ENCODE measurements at places on chromosomes 7 and 10.

GRCh38 chr7:85237721-85238120 is 50.9 kb upstream of the SEMA3D start:
- no peak for DNase-seq

- DNase-seq = no peak
Measured at GRCh38 chr10:69960606-69960987, 92.0 kb upstream of the MACROH2A2 start.

- DNase-seq = peak; percentile 42
Measured at GRCh38 chr10:111874576-111874975, 309.0 kb downstream of the GPAM start.

DNA sequence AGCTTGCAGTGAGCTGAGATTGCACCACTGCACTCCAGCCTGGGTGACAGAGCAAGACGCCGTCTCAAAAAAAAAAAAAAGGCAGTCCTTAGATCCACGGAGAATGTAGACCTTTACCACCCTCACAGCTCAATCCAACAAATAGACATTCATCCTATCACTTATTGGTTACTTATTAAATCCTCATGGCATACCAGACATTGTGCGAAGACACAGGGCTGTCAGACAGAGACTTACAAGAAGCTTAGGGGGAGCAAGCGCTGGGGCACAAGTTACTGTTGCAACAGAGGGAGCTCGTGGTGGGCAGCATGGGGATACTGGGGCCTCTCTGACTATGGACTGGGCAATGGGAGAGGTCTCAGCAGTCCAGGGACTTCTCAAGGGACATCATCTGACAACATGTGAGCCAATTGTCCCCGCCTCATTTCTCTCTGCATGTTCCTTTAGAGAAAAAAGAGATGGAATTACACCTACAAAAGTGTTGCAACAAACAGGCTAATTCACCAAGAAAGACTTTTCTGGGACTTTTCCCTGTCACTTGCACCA is 82.8 kb upstream of the TNS3 start:
- no peak for DNase-seq

DNA sequence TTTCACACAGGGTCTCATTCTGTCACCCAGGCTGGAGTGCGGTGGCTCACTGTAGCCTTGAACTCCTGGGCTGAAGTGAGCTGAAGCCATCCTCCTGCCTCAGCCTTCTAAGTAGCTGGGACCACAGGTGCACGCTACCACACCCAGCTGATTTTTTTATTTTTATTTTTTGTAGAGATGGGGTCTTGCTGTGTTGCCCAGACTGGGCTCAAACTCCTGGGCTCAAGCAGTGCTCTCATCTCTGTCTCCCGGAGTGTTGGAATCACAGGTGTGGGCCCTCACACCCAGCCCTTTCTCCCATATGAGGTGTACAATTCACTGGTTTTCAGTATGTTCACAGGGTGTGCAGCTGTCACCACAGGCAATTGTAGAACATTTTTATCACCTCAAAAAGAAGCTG is 5.2 kb downstream of the INPP5A start:
- DNase-seq = no peak

GRCh38 chr7:70307544-70308106 is 709.4 kb downstream of the AUTS2 start:
- DNase-seq = no peak

DNA sequence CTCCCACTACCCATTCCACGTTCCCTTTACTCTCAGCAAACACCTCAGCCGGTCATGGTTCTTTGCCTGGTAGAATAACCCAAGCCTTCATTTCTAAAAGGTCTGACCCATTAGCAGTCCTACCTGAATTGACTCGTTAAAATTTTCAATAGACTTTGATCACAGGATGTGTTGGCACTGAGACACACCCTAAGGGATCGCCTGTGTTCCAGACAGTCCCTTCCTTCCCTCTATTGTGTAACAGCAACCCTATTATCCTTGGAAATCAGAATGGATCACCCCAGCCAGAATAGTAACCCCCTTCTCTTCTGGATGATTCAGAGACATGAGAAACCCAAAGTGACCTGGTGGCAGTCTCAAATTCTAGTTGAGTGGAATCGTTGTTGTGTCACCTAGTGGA is 20.4 kb upstream of the FAM171A1 start:
- no peak for DNase-seq

DNA sequence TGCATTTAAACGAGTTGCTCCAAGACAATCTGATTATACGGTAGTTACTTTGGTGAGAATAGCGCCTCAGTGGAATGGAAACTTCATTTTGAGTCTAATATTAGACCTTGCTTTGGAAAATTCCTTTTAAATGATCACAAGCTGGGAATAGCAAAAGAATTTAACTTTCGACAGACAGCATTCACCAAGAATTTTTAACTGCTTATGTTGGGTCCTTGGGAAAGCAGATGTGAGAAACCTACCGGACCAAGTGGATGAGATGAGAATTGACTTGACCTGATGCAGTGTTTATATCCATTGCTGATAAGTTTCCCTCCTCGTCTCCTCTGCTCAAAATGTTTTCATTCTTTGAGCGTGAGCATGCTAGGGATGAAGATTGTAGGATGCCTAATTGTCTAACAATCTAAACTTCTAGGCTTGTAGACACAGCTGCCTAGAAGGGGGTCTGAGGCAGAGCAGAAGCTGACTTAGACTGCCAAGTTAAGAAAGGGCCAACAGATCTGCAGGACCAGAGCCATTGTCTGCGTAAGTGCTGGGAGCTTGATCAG is 126.9 kb downstream of the CNNM2 start:
- peak; percentile 61 for DNase-seq

GRCh38 chr7:44767912-44768627 is 19.4 kb downstream of the ZMIZ2 start:
- peak; percentile 54 for DNase-seq

DNA sequence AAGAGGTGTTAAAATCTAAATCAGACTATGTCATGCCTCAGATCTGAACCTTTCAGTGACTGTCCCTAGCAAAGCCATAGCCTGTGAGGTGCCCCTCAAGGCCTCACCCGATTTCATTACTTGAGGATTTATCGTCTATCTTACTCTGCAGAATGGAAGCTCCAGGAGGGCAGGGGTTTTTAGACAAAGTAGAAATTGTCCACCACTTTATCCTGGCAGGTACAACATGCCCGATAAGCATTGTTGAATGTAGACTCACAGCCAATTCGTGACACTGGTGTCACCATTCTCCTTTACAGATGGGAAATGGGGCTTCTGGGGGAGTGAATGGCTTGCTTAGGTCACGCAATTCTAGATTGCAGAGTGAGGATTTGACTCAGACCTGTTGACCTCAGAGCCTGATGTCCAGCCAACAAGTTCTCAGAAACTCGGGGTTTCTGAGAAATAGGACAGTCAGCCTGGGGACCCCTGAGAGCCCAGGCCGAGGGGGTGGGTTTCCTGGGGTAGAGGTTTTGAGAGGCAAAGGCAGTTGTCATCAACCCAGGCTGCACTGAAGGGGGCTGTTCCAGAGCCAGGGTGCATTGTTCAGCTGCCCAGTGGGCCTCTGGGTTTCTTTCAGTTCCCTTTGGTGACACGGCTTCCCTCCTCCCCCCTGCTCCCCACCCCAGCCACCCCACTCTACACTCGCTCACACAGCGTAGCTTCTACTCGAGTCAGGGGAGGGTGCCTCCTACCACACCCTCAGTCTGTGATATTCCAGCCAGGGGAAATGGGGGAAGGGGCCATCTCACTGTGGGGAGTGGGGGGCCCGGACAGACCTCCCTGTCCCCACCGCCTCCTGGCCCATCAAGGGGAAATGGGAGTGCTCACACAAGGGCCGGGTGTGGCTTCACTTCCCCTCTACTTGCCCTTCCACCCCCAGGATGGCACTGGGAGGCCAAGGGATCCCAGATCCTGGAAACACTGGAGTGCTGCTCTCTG is 3.1 kb upstream of the IRF5 start:
- DNase-seq = no peak

GRCh38 chr7:36171503-36171902 is 18.4 kb downstream of the EEPD1 start:
- DNase-seq = no peak

GRCh38 chr10:122689146-122689820 is 10.4 kb downstream of the C10orf120 start:
- no peak for DNase-seq

DNA sequence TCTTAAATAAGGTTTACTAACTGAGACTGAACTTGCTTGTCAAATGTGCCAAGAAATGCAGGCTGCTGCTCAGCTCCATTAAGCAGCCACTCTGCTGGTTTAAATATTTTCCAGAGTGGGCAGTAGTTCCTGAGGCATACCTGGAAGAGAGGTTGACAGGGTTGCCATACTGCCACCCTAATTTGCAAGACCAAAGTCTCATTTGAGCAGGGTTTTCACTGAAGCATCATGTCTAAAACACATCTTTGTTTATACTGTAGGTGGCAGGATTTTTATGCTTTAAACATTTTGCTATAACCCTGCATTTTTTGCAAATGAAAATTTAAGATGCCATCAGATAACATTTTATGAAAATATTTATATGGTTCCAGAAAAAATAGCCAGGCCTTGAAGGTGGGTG is 618.0 kb upstream of the LRRTM3 start:
- no peak for DNase-seq

GRCh38 chr7:150367677-150368095 is 936 bp upstream of the REPIN1 start:
- no peak for DNase-seq

DNA sequence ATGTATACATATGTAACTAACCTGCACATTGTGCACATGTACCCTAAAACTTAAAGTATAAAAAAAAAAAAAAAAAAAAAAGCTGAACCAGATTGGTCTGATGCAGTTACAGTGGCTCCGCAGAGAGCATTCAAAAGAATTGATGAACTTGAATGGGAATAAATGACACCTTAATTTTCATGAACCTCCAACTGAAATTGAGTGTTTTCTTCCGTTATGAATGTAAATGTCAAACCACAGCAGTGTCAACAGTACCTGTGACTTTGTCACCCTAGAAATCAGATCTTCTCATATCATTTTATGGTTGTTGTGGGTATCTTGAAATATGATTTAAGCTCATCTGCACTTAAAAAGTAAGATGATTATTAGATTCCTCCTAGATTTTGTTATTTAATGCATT is 32.7 kb upstream of the SRGN start:
- no peak for DNase-seq

- DNase-seq = peak; percentile 31
Measured at GRCh38 chr10:112262546-112262945, 20.7 kb upstream of the TECTB start.

DNA sequence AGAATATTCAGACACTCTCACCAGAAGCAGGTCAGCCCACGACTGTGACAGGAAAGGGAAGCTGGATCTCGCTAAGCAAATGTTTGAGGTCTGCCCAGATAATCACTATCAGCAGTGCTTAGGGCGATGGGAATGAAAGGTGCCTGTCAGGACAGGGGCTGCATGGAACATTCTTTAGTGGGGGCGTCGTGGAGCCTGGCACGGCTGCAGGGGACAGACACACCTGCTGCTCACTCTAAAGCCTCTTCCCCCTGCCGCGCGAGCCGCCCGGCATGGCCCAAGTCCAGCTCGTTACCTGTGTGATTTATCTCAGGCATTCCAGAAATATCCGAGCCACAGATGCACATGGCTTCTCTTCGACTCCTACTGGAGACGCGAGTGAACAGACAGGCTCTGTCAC is 235.5 kb downstream of the GLRX3 start:
- DNase-seq = no peak

- peak; percentile 92 for DNase-seq
Measured at GRCh38 chr7:2019711-2020511, 212.8 kb downstream of the MAD1L1 start.

DNA sequence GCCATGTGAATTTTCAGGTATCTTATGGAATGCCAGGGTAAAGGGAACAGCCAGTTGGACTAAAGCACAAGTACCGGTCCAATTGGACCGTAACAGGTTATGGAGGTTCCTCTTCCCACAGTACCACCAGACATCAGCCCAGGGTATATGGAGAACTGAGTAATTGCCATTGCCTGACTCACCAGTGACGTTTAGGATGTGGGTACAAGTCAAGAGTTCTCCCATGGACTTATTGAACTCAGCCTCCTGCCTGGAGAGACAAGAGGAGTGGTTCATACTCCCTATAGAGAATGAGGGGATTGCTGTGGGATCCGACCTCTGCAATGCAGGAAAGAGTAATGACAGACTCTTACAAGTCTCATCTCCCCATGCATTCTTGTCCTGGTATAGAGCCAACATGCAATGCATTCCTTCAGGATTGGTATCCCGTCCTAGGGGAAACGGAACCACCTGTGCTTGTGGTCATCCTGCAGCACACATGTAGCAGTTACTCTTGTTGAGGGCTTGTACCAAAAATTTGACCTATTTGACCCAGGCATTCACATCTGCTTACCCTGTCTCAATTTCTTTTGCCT is 30.7 kb upstream of the ELOVL3 start:
- no peak for DNase-seq

GRCh38 chr7:147411096-147411495 is 1179.5 kb upstream of the C7orf33 start:
- DNase-seq = peak; percentile 13

DNA sequence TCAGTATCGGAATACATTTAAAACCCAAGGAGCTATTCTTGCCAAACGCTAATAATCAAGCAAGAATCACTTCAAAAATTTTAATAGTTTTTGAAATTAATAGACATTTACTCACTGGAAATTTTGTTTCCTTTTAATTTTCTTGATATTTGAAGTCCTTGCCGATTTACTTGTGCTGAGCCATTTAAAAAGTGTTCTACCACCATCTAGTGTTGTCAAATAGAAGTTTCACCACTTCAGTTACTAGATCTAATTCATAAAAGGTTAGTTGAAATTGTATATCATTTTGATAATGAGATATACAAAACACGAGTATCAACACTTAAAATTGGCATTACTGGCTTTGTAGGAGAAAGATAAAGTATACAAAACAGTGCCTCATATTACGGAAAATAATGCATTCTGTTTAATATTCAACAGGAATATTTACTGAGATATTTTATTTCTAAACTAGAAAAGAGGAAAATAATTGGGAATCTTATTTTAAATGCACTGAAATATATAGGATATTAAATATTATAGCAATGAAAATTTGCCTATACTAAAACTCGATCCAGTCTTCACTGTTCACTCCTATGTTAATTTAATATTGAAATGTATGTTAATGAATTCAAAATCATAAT is 664.8 kb upstream of the SEMA3D start:
- peak; percentile 45 for DNase-seq

- DNase-seq = no peak
Measured at GRCh38 chr7:117279931-117280557, 42.8 kb downstream of the WNT2 start.

DNA sequence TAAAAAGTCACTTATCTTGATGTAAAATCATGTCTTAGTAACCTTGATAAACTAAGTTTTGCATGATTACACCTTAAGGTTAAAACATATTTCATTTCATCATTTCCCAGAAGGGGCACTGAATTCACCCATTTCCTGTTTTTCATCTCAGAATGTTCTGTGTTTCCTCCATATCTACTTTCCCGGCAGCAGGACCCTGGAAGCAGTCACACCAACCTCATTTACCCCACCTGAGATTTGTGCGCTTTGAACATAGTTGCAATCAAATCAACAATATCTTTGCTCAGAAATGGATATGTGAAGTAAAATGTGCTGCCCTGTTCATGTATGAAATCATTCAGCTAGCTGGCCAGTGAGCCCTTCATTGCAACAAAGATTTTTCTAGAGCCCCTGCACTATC is 46.8 kb downstream of the IKZF1 start:
- no peak for DNase-seq

GRCh38 chr10:8052341-8052955 is 2.0 kb upstream of the GATA3 start:
- no peak for DNase-seq
